ENCODE measurements at places on chromosomes 7 and 10. TPM values are rescaled to one million over a fixed set of nuclear protein-coding genes. Genes with fewer than 3 reads are reported as not detected.

DIP2C gene
- polyA plus RNA-seq: 13.2 TPM

TIMM23B gene
- polyA plus RNA-seq: 15.0 TPM

OPN1SW gene
- 0.80 TPM for polyA plus RNA-seq

RBP3 gene
- 1.1 TPM for polyA plus RNA-seq

BMPER gene
- 4.5 TPM for polyA plus RNA-seq

DNA sequence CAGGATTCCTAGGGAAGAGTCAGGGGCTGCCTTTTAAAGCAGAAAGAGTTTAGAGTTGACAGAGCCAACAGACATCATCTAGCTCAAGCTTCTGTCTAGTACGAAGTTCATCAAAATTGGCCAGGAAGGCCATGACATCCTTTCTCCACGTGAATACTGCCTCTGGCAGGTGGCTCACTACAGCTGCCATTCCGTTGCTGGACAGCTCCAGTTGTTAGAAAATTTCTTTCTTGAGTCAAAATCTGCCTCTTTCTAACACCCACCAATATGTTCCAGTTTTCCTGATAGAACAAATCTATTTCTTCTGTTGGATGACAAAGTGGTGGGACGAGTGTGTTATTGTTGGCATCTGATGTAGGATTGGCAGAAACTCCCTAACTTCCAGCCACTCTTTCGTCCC lies 154.9 kb downstream of the ADRA2A start:
- H3K4me1 ChIP-seq: no peaks in the 10 kb centered on the region
- H3K36me3 ChIP-seq: no peaks in the 10 kb centered on the region
- H3K27me3 ChIP-seq: no peaks in the 10 kb centered on the region
- H3K27ac ChIP-seq: no peak overlapping the region

DNA sequence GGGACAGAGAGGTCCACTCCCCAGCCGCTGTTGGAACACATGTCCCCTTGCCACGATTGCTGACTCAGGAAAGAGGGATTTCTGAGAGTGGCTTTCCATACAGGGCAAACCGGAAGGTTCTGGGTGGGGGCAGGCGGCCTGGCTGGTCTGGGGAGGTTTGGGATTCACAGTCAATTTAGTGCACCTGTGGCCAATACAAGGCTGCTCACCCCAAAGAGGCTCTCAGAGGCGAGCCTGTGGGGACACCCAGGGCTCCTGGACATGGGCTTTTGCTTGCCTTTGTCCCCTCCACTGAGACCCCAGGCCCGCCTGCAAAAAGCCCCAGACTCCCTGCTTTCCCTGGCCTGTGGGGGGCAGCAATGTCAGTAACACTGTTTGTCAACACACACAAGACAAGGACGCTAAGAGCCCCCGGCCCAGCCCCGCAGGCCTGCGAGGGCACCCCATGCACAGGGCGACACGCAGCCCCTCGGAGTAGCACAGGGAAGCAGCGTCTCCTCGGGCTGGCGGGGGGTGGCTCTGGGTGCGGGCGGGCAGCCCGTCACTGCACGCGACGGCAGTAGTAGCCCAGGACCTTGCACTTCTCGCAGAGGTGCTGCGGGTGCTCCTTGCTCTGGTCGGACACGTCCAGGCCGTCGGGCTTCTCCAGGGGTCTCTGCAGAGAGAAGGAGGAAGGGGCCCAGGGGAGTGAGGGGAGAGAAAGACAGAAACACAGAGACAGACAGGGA lies 38.7 kb downstream of the PPIF start:
- H3K27ac ChIP-seq: no peak overlapping the region
- peaks cover 9% of the 10 kb centered on the region for H3K4me1 ChIP-seq
- H3K27me3 ChIP-seq: no peaks in the 10 kb centered on the region
- H3K4me3 ChIP-seq: no peak overlapping the region

GRCh38 chr10:132487241-132488135 lies 50.1 kb upstream of the INPP5A start:
- DNase-seq: no peak
- H3K27me3 ChIP-seq: no peaks in the 10 kb centered on the region
- peaks cover 2% of the 10 kb centered on the region for H3K4me1 ChIP-seq
- H3K27ac ChIP-seq: no peak overlapping the region
- no peak overlapping the region for H3K4me3 ChIP-seq
- no peaks in the 10 kb centered on the region for H3K36me3 ChIP-seq

GRCh38 chr10:86954681-86955500 lies 2.5 kb downstream of the MMRN2 start:
- peak overlapping the region; percentile 76 for H3K27ac ChIP-seq
- no peak overlapping the region for H3K4me3 ChIP-seq
- peak; percentile 13 for DNase-seq
- no peaks in the 10 kb centered on the region for H3K27me3 ChIP-seq

DNA sequence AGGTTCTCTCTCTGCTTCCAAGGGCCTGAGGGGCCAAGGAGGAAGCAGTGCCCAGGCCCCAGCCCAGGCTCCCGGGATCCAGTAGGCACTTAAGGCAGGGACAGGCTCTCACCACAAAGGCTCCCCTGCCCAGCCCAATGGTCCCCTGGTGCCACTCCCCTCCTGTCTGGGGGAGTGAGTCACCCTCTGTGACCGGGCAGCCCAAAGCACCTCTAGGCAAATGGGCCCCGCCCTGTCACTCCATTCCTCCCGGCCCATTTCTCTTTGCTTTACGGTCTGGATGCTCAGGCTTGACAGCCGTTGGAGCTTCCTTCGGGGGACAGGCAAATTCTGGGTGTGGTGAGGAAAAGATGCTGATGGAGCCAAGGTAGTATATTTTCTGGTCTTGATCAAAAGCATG lies at the start of gene CALHM3:
TSS of gene CALHM3 (minus strand) at position 106 of the 400 bp plus-strand sequence. CDS start 208 bp downstream, outside the sequence.
- H3K4me3 ChIP-seq: no peak within 1 kb of the TSS
- no peaks in the 10 kb centered on the region for H3K4me1 ChIP-seq
- DNase-seq: no peak
- no peaks in the 10 kb centered on the region for H3K36me3 ChIP-seq

DNA sequence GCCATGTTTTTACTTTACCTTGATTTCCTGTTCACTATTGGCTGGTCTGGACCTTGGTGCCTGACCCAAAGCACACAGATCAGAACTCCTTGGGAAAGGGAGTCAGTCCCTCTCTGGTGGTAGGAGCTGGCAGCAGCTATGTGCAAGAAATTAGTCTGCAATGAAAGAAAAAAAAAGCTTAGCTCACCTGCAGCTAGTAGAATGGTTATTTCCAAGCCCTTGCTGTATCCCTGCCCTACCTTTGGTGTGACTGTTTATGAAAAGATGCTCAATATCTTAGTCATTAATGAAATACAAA lies 68.1 kb upstream of the PAPSS2 start:
- H3K27me3 ChIP-seq: no peaks in the 10 kb centered on the region
- no peak for DNase-seq

DNA sequence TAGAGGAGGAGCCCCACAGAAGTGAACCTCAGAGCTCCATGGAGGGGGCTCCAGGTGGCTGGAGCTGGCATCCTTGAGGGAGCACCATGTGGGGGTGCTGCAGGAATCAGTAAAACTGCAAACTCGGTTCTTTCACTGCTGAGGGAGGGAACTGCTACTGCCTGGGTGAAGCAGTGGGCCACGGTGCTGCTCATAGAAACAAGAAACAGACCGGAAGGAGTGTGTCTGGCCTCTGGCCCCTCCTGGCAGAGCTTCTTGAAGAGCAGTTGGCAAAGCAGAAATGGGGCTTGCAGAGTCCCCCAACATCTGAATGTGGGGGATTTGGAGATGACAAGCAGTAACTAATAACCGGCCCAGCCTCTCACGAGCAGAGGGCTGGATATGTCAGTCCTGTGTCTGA lies 23.8 kb downstream of the TACC2 start:
- H3K27ac ChIP-seq: peak overlapping the region; percentile 91
- no peak overlapping the region for H3K4me3 ChIP-seq
- peaks cover 6% of the 10 kb centered on the region for H3K4me1 ChIP-seq
- no peaks in the 10 kb centered on the region for H3K27me3 ChIP-seq
- H3K36me3 ChIP-seq: no peaks in the 10 kb centered on the region

DNA sequence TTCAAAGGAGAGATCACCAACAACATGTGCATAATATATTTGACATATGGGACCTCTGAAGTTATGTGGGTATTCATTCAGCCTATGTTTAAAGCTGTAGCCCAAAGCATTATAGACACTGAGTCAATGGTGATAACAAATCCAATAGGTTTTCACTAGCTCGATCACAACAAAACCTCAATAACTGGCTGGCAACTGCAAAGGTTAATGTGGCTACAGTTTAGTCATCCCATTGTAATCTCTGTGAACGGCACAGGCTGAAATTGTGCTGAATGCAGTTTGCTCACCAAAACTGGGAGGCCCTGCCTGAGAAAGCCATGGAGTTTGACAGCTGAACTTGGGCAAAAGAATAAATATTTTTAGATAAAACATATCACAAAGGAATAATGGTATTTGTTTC lies 152.4 kb upstream of the ADO start:
- H3K4me3 ChIP-seq: no peak overlapping the region
- H3K27ac ChIP-seq: no peak overlapping the region
- no peaks in the 10 kb centered on the region for H3K4me1 ChIP-seq
- no peak for DNase-seq
- H3K27me3 ChIP-seq: no peaks in the 10 kb centered on the region

GRCh38 chr7:55440040-55440690 lies 75.0 kb downstream of the LANCL2 start:
- no peak overlapping the region for H3K4me3 ChIP-seq
- no peaks in the 10 kb centered on the region for H3K36me3 ChIP-seq
- no peaks in the 10 kb centered on the region for H3K27me3 ChIP-seq
- H3K27ac ChIP-seq: no peak overlapping the region

DNA sequence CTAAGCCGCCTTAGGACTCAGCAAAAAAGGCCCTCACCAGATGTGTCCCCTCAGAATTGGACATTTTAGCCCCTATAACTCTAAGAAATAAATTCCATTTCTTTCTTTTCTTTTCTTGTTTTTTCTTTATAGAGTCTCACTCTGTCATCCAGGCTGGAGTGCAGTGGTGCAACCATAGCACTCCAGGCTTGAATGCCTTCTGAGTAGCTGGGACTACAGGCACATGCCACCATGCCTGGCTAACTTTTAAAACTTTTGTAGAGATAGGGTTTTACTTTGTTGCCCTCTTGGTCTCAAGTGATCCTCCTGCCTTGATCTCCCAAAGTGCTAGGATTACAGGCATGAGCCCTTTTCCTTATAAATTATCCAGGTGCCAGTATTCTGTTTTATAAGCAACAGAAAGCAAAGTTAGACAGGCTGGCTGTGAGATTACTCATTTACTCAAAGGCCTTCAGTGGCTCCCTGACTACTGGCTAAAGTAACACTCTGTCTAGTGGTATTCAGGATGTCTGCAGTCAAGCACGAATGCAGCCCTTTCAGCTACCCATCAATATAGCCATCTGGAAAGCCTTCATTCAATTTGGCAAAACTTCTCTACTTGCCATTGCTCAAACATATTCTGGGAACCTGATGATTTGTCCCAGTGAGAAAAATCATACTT lies 128.6 kb downstream of the ICA1 start:
- no peaks in the 10 kb centered on the region for H3K4me1 ChIP-seq
- no peak overlapping the region for H3K4me3 ChIP-seq
- H3K36me3 ChIP-seq: no peaks in the 10 kb centered on the region
- no peak overlapping the region for H3K27ac ChIP-seq

Measured in hepatocyte (in vitro differentiated cells).